GM20000 (cell line): ENCODE measurements at places on chromosomes 2 and 18.

GRCh38 chr18:77528872-77529271, 279.2 kb downstream of the GALR1 start:
- DNase-seq: no peak

GRCh38 chr2:178836807-178837206, 29.6 kb upstream of the TTN start:
- DNase-seq: no peak

DNA sequence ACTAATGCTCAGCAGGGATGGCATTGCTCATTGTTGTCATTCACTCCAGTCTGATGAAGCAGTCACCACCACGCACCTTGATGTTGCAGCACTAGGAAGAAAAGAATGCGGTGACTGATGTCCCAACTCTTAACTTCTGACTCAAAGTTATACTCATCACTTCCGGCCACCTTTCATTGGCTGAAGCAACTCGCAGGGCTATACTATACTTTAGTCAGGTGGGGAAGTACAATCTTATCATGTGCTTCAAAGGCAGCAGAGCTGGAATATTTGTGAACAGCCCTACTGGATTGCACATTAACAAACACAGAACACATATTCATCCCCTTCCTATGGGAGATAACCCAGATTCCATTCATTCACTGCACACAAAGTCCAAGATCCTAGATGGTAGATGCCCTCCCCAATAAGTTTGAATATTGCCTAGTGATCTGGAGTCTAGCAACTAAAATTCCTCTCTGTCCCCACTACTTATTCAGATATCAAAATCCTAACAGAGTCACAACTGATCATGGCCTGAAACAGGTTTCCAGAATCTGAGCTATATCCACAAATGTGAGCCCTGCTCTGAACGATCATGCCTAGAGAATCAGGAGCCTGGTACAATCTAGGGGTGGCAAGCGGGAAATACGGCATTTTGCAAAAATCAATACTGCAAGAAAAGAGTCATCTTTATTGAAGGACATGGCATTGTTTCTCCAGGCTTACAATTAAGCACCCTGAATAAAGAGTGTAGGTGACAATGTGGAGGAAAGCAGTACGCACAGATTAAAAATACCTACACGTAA, 3.4 kb upstream of the SPATS2L start:
- no peak for DNase-seq

DNA sequence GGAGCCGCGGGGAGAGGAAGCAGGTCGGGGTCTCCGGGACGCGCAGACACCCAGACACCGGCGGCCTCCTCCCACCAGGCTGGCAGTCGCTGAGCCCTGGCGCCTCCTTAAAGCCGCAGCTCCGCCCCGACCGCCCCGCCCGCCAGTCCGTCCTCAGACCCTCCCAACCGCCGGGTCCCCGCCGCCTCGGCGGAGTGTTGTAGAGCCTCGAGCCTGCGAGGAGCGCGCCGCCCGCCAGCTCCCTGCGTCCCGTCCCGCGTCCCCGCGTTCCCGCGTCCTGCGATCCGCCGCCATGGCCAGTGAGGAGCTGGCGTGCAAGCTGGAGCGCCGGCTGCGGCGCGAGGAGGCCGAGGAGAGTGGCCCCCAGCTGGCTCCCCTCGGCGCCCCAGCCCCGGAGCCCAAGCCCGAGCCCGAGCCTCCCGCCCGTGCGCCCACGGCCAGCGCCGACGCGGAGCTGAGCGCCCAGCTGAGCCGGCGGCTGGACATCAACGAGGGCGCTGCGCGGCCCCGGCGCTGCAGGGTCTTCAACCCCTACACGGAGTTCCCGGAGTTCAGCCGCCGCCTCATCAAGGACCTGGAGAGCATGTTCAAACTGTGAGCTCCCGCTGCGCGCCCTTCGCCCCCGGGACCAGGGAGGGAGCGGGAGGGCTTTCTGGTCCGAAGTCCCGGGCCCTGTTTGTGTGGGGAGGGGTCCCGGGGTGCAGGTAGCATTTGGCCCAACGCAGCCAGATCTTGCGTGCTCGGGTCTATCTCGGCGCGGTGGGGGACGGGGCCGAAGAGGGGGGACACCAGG, at the start of gene EFHD1:
Gene EFHD1, plus strand, starts transcription at position 192 of the 793 bp plus-strand sequence. Its CDS starts 101 bp downstream, at position 293.
- peak; percentile 68 for DNase-seq

GRCh38 chr2:35415282-35415681, 940.3 kb upstream of the CRIM1 start:
- no peak for DNase-seq

- DNase-seq: no peak
These were observed 84.8 kb upstream of the TCF4 start for GRCh38 chr18:55672574-55673361.

- no peak for DNase-seq
These were observed 9.8 kb downstream of the PPP1CB start for GRCh38 chr2:28761420-28761819.
